SK-MEL-5 (cell line): ENCODE measurements at places on chromosomes 16 and 17. TPM values are rescaled to one million over a fixed set of nuclear protein-coding genes. Genes with fewer than 3 reads are reported as not detected.

DNA sequence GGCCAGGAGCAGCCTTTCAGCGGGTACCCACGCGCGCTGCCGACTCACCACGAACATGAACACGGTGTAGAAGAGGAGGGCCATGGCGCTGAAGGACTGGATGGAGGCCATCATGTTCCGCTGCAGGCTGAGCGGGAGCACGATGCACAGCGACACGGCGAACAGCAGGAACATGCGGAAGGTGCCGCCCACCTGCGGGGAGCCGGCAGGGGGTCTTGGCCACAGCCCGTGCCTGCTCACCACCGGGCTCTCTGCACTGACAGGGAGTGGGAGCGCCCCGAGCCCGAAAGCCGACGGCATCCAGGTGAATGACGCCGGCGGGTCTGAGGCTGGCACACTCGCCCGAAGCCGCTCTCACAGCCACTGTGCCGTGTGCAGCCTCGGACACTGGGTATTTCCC, 13.0 kb downstream of the SLC38A10 start:
- DNase-seq, result no peak

DNA sequence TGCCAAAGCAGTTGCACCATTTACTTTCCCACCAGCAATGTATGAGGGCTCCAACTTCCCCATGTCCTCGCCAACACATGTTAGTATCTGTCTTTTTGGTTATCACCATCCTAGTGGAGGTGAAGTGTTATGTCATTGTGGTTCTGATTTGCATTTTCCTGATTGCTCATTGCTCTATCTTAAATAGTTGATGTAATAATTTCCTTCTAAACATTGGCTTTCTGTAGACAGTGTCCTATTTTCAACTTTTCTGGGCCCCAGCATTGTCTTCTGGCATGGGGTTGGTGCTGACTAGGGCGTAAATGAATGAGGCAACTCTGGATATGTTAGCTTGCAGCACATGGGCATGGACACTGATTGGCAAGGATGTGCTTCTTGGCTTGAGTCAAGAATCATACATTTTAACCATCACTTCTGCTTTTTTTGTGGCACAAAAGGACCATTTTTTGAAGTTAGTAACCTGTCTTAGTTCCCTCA, 25.1 kb downstream of the PLCG2 start:
- DNase-seq, result no peak

GRCh38 chr16:88527186-88527936, 42.8 kb upstream of the ZC3H18 start:
- DNase-seq, result peak; percentile 51

- DNase-seq, result no peak
Observed at GRCh38 chr17:16052486-16052885, 52.9 kb downstream of the TTC19 start.

GRCh38 chr16:76661691-76662235, 384.6 kb downstream of the CNTNAP4 start:
- DNase-seq, result peak; percentile 93

- no peak for DNase-seq
Observed at GRCh38 chr17:28970879-28971278, 19.6 kb upstream of the PHF12 start.

DNA sequence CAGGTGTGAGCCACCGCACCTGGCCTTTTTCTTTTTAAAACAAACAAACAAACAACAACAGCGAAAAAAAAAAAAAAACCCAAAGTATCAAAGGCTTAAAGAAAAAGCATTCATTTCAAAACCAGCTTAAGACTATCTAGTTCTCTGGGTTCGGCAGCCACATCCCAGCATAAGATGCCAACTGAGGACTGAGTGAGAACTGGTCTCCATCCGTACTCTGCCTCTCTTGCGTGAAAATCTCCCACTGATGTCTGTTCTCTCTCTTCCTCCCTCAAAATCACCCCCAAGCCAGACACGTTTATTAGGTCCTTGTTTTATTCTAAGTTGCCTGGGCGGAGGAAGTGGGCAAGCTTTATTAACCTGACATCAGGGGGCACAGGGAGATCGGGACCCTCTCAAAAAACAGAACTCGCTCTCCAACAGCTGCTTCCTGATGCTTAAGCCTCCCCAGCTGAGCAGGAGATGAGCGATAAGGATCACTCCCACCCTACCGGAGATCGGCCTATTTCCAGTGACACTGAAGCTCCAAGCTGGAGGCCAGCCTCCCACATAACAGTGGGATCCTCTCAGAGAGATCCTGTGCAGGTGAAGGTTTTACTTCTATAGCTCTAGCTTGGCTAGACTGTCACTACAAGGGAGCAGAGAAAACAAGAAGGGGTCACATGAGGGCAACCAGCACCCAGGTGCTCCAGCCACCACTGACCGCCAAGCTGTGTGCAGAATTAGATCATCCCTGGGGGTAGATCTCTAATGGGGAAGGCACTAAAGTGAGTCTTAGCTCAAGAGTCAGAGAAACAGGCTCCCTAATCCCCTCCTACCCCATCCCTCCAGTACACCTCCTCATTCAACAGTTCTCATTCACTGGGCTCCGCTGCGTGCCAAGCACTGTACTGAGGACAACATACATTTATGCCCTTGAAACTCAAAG, 13.6 kb downstream of the CDC42EP4 start:
- DNase-seq, result no peak

GRCh38 chr16:17307504-17307903, 163.3 kb downstream of the XYLT1 start:
- peak; percentile 57 for DNase-seq

- no peak for DNase-seq
Observed at GRCh38 chr17:5819921-5820685, 235.8 kb upstream of the NLRP1 start.

DNA sequence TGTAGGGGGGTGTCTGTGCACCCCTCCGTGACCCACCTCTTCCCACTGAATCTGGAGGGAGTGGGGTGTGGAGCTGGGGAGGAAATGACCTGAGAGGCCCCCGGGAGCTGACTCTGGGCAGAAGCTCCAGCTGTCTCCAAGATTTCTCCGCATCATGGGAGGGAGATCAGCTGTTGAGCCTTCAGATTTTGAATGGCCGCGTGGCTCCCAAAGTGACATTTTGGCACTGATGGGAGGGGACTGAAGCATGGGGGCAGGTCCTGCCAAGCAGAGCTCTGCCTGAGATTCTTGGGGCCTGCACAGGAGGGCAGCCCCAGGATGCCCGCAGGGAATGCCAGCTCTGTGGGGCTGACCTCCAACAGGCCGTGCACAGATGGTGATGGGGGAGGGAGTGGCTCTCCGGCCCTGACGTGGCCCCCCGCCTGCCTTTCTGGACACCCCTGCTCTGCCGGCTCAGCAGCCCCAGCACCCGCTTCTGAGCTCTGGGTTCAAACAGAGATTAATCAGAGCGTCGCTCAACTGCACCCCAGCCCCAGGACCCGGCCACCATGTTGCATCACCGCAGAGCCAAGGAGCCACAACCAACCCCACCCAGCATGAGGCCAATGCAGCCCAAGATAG, 25.3 kb upstream of the UBE2I start:
- no peak for DNase-seq

The CD300E gene
- not detected in 2 replicates for total RNA-seq

The BCKDK gene
- 23.6 and 27.2 TPM in 2 replicates for total RNA-seq

The HCRT gene
- total RNA-seq, result not detected in 2 replicates
